ENCODE measurements at places on chromosomes 2 and 18. TPM values are rescaled to one million over a fixed set of nuclear protein-coding genes. Genes with fewer than 3 reads are reported as not detected.

Gene RPS27A
- 2,600 TPM for total RNA-seq

Gene L3MBTL4
- total RNA-seq, result not detected

Gene ZNF385B
- total RNA-seq, result not detected

Gene AGXT
- total RNA-seq, result not detected

Gene RAB10
- 391 TPM for total RNA-seq

Gene OSR1
- total RNA-seq, result 8.9 TPM

Gene CBLN2
- 0.05 TPM for total RNA-seq

Gene VIL1
- total RNA-seq, result 0.17 TPM

Gene PROM2
- 0.06 TPM for total RNA-seq

Gene PLCD4
- total RNA-seq, result 0.59 TPM

Gene OR6B2
- not detected for total RNA-seq

Gene GCA
- 5.9 TPM for total RNA-seq

Gene LIMS3
- not detected for total RNA-seq

Gene TNFAIP6
- 1.7 TPM for total RNA-seq

Gene NXPH2
- total RNA-seq, result not detected

Gene SPC25
- total RNA-seq, result 20.3 TPM

Gene SDC1
- total RNA-seq, result 169 TPM

Gene EVX2
- not detected for total RNA-seq

Gene IL1B
- total RNA-seq, result 0.24 TPM

Gene COPS7B
- 40.1 TPM for total RNA-seq

Gene TOGARAM2
- total RNA-seq, result 0.23 TPM

Gene IL1R2
- 0.97 TPM for total RNA-seq

Gene TRIM43B
- not detected for total RNA-seq

Gene SH3RF3
- total RNA-seq, result 0.40 TPM

Gene CHAC2
- total RNA-seq, result 14.6 TPM
